ENCODE measurements at places on chromosomes 6 and 20.

DNA sequence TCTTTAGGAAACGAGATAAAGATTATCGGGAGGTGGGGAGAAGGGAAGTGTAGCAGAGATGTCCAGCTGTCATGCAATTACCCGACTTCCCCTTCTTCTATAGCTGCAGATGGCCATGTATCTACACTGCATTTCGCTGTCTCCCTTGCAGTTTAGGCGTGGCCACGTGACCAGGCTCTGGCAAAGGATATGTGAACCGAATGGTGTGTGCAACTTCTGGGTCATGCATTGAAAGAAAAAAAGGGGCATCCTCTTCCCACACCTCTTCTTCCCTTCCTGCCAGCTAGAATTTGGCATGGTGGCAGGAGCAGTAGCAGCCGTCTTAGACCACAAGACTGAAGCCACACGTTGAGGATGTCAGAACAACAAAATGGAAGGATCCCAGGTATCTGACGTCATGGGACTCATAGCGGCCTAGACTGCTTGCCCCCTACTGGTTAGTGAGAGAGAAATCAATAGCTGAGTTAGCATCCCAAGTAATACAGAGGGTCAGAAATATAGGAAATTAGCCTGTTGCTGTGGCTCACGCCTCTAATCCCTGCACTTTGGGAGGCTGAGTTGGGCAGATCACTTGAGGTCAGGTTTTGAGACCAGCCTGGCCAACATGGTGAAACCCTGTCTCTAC, 32.8 kb downstream of the TCF15 start:
- no peak for DNase-seq

- no peak for DNase-seq
Observed at GRCh38 chr6:43407296-43407695, 20.0 kb upstream of the ABCC10 start.

- no peak for DNase-seq
Observed at GRCh38 chr6:45415315-45415714, 37.6 kb upstream of the SUPT3H start.

- no peak for DNase-seq
Observed at GRCh38 chr6:129612440-129612839, 97.5 kb downstream of the ARHGAP18 start.

GRCh38 chr6:14660806-14661579, 543.4 kb downstream of the CD83 start:
- peak; percentile 40 for DNase-seq

- no peak for DNase-seq
Observed at GRCh38 chr20:49854190-49854875, 41.7 kb downstream of the SLC9A8 start.

DNA sequence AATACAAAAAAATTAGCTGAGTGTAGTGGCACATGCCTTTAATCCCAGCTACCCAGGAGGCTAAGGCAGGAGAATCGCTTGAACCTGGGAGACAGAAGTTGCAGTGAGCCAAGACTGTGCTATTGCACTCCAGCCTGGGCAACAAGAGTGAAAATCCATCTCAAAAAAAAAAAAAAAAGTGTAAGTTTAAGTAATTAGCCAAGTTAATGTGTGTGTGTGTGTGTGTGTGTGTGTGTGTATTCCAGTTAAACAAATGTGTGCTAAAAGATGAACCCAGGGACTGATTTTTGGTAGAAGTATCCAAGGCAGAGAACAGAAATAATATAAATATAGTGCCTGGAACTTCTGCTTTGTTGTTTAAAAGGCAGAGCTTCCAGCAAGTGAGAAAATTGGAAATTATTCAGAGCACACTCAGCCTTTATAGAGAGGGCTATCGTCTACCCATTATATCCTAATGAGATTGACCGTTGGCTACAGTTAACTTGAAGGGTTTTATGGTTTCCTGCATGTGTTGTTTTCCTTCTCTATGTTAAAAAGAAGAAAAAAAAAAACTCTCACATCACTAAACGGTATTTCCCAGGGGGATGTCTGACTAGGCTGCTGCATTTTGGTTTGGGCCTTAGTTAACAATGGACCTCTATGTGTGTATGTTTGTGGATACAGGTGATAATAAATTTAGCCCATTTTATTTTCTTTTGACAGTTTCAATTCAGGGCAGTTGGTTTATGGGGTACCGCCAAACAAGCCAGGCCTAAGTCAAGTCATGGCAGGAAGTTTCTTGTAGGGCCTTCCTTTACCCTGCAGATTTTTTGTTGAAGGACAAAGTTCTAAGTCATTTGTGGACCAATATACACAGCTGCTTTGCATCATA, 9.8 kb downstream of the SOX4 start:
- peak; percentile 67 for DNase-seq

DNA sequence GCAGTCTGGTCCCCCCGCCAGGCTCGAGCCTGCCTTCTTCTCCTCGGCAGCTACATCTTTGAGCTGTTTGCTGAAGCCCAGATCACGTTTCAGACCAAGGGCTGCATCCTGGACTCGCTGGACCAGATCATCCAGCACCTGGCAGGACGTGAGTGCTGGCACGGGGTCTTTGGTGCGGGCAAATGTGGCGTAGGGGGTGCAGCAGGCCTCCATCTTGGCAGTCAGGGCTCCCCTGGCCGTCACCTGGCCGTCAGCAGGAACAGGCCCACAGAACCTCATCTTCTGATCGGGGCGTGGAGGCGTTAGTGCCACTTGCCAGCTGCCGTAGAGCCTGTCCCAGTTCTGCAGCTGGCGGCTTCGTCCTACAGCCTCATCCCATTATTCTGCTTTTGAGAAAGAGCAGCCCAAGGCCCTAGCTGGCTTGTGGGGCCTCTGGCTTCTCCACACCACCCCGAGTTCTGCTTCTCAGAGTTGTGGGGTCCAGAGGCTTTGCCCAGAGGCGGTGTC, 16.6 kb upstream of the TNFRSF6B start:
- DNase-seq, result no peak

GRCh38 chr20:42204109-42204660, 586.0 kb upstream of the CHD6 start:
- DNase-seq, result no peak

GRCh38 chr20:50730765-50731054, 670 bp upstream of the PARD6B start:
- DNase-seq, result no peak

DNA sequence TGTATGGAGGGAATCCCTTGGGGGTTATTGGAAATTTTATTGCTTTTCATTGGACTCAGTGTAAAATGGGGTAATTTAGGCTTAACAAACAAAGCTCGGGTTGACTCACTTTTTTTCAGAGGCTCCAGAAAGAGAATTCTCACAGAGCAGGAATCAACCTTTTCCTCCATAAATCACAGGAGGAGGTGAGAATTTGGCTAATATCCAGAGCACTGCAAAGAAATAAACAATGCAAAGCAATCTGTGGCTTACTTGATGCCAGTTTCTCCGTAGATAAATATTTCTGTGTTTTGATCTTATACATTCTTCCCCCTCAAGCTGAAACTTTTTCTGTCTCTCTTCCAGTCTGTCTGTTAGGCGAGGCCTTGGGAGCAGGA, 176.6 kb downstream of the TSHZ2 start:
- no peak for DNase-seq

DNA sequence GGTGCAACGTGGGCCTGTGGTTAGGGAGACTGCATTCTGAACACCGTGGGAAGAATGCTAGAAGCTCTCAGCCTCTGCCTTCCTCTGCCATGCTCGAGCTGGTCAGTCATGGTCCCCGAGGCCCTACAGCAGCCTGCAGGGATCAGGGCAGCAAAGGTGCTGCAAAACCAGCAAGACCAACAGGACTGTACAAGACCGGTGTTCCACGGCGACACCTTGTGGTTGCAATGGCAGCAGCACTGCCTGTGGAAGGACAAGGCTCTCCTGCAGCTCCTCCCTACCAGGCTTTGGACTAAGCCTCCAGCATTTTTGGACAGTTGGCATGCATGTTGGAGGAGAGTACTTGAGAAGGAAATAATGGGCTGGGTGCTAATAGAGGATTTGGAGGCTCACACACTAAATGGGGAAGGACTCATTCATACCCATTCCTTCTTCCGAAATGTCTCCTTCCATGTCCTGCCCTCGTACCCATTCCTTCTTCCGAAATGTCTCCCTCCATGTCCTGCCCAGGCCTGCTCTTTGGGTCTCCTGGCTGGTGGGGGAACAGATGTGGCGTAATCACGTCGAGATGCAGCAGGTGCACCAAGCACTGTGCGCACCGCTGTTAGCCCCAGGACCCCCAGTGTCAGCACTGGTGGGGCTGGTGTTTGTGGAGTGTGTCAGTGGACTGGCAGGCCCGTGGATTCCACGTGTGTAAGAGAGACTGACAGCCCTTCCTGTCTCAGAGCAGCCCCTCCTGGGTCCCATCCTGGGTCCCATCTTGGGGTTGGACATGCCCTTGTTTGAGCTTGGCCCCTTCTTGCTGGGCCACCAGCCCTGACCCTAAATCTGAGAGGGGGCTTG, 18.6 kb upstream of the MYT1 start:
- no peak for DNase-seq

DNA sequence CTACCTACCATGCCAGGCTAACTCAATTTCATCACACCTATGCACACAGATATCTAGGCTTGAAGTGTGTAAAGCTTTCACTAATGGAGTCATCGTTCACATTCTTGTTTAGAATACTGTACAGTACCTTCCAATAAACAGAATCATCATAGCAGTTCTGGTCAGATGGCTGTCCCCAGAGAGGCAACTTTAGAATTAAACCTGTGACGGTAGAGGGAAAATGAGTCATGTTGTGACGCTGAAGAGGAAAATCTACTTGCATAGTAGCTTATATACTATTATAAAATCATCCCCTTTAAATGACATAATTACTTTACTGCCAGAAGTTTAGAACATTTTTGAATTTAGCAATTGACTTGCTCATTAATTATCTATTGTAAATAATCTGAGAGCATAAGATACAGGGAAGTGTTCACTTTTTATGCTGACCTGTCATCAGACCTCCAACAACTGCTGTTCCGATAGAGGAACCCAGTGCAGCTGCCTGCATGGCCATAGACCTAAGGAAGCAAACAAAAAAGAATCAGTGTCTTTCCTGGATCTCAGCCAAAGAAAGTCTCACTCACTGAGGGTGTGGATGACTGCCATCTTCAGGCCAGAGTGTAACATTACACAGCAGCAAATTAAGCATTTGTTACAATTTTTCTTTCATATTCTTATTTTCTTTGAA, 29.8 kb downstream of the RHAG start:
- DNase-seq, result peak; percentile 85

- no peak for DNase-seq
Observed at GRCh38 chr20:46006022-46006705, 2.5 kb upstream of the MMP9 start.

DNA sequence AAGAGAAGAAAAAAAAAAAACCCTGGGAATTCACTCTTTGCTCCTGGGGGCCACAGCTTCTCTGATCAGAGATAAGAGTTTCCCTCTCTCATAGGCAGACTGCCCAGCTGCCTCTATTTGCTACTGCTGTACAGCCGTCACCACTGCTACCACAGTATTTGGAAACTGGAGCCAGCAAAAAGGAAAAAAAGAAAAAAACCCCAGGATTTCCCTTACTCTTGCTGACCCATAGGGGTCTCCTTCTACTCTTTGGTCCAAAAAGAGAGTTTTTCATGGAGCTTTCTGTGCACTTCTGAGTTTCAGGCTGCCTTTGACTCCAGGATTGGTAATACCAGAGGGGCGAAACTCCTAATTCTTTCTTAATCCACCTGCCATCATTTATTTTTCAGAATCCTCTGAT, 89.7 kb downstream of the MDGA1 start:
- DNase-seq, result no peak

- DNase-seq, result no peak
Observed at GRCh38 chr20:34629342-34629741, 47.5 kb downstream of the PIGU start.

- DNase-seq, result no peak
Observed at GRCh38 chr20:14303651-14304050, 33.8 kb downstream of the FLRT3 start.
